ENCODE measurements at places on chromosomes 11 and 22.
A peak's percentile ranks its signal among the peaks of the same experiment; 100 is the strongest.

DNA sequence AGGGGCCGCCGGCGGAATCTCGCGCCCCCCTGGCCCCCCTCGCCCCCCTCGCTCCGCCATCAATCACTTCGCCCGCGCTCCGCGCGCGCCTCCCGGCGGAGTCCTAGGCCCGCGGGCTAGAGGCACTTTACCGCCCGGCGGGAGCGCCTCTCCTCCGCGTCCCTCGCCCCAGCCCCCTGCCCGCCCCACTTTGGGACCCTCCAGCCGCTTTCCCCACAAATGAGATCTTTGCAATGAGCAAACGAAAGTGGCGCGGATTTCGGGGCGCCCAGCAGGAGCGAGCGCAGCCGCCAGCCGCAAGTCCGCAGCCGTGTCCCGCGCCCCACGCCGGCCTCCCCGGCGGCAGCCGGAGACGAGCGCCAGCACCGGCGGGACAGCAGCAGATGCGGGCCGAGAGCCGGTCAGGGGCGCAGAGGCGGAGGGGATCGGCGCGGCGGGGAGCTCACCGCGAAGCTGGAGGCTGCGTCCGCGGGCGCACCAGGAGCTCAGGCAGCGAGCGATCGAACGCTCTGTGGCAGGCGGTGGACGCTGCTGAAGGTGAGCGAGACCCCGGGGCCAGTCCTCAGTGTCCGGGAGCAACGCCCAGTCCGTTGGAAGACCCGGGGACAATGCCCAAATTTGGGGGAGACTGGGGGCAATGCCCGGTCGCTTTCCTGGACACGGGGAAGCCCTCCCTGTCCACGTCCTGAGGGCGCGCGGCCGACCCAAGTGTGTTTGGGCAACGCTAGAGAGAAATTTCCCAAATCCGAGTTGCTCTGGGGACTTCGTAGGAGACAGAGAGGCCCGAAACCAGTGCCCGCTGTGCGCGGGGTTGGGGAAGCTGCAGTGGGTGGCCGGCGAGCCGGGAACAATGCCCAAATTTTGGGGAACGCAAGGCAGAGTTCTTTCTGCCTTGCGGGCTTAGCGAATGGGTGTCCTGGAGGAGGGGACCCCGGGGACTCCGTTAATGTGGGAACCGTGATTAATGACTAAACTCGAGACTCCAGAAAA, 1.5 kb upstream of the IGF2 start:
- DNase-seq = no peak

DNA sequence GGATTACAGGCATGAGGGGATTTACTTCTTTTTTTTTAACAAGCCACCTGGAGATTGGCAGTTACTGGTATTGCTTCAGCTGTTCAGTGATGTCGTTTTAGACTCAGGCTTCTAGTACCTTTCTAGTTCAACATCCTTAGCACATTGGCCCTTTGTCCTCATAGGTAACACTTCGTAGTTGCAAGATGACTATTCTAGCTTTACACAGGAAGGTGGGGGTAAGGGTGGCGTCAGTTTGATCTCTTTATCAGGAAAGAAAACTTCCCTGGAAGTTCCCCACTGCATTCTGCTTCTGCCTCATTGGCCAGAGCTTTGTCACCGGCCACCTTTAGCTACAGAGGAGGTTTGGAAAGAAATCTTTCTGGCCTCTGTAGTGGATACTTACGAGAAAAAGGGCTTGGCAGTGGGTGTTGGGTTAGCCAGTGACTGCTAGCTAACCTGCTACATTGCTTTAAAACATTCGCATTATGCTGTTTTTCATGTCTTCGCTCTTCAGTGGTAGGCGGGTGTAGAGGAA, 40.7 kb downstream of the SFI1 start:
- no peak for DNase-seq

DNA sequence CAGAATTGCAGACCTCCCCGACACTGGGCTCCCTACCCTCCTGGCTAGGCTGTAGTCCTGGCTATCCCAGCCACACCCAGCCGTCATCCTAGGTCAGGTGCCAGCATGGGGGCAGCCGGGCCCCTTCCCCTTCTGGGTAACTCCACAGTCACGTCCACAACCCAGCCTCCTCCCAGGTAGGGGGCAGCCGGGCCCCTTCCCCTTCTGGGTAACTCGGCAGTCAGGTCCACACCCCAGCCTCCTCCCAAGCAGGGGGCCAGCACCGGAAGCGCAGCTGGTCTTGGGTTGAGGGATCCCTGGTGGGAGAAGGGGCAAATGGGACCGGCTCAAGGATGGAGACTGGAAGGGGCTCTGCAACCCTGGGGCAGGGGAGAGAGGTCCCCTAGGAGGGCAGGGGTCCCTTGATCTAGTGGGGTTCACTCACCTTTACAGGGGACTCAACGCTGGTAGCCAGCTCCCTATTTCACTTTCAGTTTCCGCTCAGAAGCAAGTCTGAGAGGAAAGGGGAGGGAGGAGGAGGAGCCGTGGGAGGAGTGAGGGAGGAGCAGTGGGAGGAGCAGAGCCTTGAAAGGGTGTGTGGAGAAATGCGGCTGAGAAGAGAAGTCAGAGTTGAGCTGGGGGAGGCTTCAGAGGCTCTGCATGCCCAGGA, at the start of gene TRIM21:
TSS of gene TRIM21 (minus strand) at position 494 of the 649 bp plus-strand sequence. CDS start 3,293 bp downstream, outside the sequence.
- peak; percentile 86 for DNase-seq

GRCh38 chr11:123110397-123110796, 48.5 kb upstream of the HSPA8 start:
- no peak for DNase-seq

DNA sequence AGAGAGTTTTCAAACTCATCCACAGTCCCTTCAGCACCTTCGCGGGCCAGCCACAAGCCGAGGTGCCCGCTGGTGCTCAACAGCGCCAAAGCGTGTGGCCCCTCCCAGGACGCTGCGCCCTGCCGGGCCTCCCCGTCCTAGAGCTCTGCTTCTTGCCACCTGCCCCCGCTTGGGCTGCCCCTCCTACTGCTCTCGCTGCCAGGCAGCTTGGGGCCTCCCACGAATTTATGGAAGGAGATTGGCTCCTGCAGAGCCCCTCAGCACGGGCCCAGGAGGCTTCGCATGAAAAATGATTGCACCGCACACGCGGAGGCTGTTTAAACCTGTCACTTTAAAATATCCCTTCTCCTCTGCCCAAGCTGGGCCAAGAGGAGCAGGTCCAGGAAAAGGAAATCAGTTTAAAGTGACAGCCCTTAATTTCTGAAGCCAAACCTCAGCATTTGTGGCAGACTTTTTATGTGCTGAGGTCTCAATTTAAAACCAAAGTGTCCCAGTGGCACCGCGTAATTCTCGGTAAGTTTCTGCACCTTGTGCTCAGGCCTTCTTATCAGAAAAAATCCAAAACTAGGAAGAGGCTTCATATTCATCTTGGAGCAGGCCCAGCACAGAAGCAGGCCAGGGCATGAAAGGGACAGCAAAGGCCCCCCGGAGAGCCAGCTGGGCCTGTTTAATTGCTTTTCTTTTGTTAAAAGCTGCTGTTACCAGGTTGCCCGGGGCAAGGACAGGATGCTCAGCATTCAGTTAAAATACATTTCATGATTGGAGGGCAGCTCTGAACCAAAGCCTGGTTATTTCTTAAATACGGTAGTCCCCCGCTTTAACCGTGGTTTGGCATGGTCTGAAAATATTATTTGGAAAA, 303.6 kb downstream of the OPCML start:
- DNase-seq = no peak

GRCh38 chr22:29748248-29748893, 18.4 kb downstream of the ZMAT5 start:
- no peak for DNase-seq

DNA sequence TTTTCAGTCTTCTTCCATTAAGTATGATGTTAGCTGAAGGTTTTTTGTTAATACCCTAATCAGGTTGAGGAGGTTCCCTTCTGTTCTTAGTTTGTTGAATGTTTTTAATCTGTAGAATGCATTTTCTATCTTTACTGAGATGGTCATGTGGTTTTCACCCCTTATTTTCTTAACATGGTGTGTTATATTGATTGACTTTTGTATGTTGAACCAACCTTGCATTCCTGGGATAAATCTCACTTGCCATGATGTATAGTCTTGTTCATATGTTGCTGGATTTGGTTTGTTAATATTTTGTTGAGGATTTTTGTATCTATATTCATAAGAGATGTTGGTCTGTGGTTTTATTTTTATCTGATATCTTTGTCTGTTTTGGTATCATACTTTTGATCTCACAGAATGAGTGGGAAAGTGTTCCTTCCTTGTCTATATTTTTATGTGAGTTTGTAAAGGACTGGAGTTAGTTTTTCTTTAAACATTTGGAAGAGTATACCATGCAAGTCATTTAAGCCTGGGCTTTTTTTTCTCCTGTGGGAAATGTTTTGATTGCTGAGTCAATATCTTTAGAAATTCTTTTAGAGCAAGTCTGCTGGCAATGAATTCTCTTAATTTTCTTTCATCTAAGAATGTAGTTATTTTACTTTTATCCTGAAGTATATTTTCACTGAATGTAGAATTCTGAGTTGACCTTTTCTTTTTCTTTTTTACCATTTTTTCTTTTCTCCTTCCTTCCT, 5.5 kb upstream of the P4HA3 start:
- DNase-seq = no peak

Data from CD4-positive, alpha-beta T cell treated with Interleukin-6 at 100 ng/mL for 8 hours (primary cell).